ENCODE measurements at places on chromosomes 1 and 21. TPM values are rescaled to one million over a fixed set of nuclear protein-coding genes. Genes with fewer than 3 reads are reported as not detected.

Gene RPE65
- not detected for total RNA-seq

Gene TMIGD3
- not detected for total RNA-seq

Gene PROK1
- not detected for total RNA-seq

Gene PGLYRP3
- total RNA-seq, result not detected

Gene KCNH1
- 4.9 TPM for total RNA-seq
